ENCODE measurements at places on chromosomes 2 and 18. TPM values are rescaled to one million over a fixed set of nuclear protein-coding genes. Genes with fewer than 3 reads are reported as not detected.

DNA sequence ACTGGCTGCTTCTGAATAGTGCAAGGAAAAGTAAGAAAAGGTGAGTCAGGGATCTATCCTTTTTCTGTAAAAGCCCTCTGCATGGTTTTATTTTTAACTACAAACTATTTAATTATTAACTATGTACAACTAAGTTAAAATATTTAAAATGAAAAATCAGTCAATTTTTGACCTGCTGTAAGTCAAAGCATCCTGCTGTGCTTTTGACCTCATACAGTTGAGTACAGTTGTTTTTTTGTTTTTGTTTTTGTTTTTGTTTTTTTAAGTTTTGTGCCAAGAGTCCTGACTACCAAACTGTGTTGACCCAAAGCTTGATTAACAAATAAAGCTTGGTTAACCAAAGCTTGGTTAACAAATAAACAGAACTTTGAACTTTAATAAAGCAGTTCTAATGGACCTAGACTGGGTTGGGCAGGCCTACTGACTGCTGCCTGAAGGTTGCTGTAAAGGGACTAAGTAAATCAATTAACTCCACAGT is at the start of gene ACMSD:
TSS of gene ACMSD (plus strand) at position 474 of the 478 bp plus-strand sequence. CDS start 67 bp downstream, outside the sequence.
- H3K4me3 ChIP-seq: no peak within 1 kb of the TSS
- H3K27ac ChIP-seq: no peak within 1 kb of the TSS
- no peaks in the 10 kb centered on the region for H3K27me3 ChIP-seq
- no peak for DNase-seq
- H3K36me3 ChIP-seq: no peaks in the 10 kb centered on the region
- no peaks in the 10 kb centered on the region for H3K4me1 ChIP-seq

DNA sequence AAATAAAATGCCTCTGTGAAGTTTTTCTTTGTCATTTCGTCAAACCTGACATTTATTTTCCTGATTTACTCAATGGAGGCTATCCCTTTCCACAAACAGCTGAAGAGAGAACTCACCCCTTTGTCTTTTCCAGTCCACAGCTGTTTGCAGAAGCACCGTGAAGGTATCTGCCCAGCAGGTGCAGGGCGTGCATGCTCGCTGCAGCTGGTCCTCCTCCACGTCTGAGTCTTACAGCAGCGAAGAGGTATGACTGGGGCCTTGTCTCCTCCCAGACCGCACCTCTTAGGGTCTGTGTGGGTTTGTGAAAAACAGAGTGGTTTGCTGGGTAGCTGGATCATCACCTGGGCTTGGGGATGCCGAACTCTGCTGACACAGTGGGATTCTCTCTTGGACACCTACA is 9.7 kb downstream of the SPP2 start:
- H3K27me3 ChIP-seq: no peaks in the 10 kb centered on the region
- no peak overlapping the region for H3K4me3 ChIP-seq
- no peak for DNase-seq
- H3K36me3 ChIP-seq: no peaks in the 10 kb centered on the region

- H3K4me1 ChIP-seq: no peaks in the 10 kb centered on the region
- DNase-seq: peak; percentile 64
- H3K27me3 ChIP-seq: peaks cover 6% of the 10 kb centered on the region
- H3K27ac ChIP-seq: no peak overlapping the region
- H3K4me3 ChIP-seq: no peak overlapping the region
Measured at GRCh38 chr18:46630160-46630559, 26.9 kb downstream of the LOXHD1 start.

- no peak for DNase-seq
- H3K27ac ChIP-seq: no peak overlapping the region
- no peaks in the 10 kb centered on the region for H3K27me3 ChIP-seq
- peaks cover 10% of the 10 kb centered on the region for H3K4me1 ChIP-seq
Measured at GRCh38 chr2:60560734-60561644, 7.5 kb upstream of the BCL11A start.

The TLX2 gene
- not detected for total RNA-seq

GRCh38 chr2:113032737-113033136 is 19.9 kb downstream of the IL36B start:
- no peaks in the 10 kb centered on the region for H3K27me3 ChIP-seq
- H3K27ac ChIP-seq: no peak overlapping the region
- no peaks in the 10 kb centered on the region for H3K4me1 ChIP-seq
- H3K36me3 ChIP-seq: no peaks in the 10 kb centered on the region

GRCh38 chr2:136530146-136530545 is 235.2 kb upstream of the THSD7B start:
- no peaks in the 10 kb centered on the region for H3K36me3 ChIP-seq
- no peaks in the 10 kb centered on the region for H3K4me1 ChIP-seq
- no peak overlapping the region for H3K4me3 ChIP-seq
- no peaks in the 10 kb centered on the region for H3K27me3 ChIP-seq
- H3K27ac ChIP-seq: no peak overlapping the region
- peak; percentile 14 for DNase-seq

The SMYD1 gene
- total RNA-seq: 14.6 TPM

The EMX1 gene
- not detected for total RNA-seq

The POTEJ gene
- not detected for total RNA-seq

DNA sequence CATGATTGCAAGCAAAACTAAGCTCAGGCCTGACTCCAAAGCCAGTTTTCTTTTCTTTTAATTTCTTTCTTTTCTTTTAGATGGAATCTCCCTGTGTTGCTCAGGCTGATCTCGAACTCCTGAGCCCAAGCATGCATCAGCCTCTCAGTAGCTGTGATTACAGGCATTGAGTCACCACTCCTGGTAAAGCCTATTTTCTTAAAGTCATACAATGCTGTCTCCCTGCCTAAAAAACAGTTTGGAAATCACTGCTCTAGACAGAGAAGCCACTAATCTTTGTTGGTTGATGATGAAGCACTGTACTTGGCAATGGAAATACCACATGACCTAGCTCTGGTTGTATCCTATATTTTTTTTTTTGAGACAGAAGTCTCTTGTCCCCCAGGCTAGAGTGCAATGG is 33.1 kb upstream of the ZNF532 start:
- no peak overlapping the region for H3K27ac ChIP-seq
- H3K4me3 ChIP-seq: no peak overlapping the region
- no peaks in the 10 kb centered on the region for H3K4me1 ChIP-seq
- DNase-seq: no peak
- H3K27me3 ChIP-seq: no peaks in the 10 kb centered on the region

- H3K4me3 ChIP-seq: no peak overlapping the region
- no peaks in the 10 kb centered on the region for H3K27me3 ChIP-seq
- H3K27ac ChIP-seq: no peak overlapping the region
Measured at GRCh38 chr2:152067823-152068222, 31.0 kb downstream of the CACNB4 start.

DNA sequence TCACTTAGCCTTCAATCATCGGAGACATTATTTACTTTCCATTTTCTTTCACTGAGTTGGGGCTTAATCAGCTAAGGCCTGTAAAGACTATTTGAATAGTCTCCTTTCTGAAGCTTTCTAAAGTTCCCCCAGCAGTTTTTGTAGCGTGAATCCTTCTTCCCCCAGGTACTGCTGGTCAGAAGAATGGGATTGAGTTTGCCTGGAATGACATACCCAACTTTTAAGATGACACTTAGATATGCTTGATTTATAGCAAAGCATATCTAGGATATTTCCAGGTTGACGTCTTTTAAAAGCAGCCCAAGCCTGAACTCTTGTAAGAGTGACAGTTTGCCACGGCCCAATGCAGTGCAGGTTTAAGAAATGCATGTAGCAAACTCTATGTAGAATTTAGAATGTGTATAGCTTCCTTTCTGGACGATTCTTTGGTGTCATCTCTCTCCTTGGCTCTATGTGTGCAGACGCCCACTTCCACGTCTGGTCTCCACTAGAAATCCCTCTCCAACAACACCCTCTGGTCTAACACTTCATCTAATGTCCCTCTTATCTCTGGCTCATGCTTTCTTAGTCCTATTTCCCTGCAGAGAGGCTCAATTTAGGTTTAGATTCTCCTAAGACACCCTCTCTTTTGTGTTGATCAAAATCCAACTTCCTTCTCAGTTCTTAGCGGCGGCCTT is 175.0 kb upstream of the CYRIA start:
- no peak overlapping the region for H3K27ac ChIP-seq
- H3K4me1 ChIP-seq: no peaks in the 10 kb centered on the region
- no peaks in the 10 kb centered on the region for H3K27me3 ChIP-seq
- DNase-seq: no peak
- no peaks in the 10 kb centered on the region for H3K36me3 ChIP-seq

GRCh38 chr2:211157211-211157610 is 600.8 kb downstream of the CPS1 start:
- no peaks in the 10 kb centered on the region for H3K27me3 ChIP-seq
- no peak overlapping the region for H3K27ac ChIP-seq
- DNase-seq: no peak

DNA sequence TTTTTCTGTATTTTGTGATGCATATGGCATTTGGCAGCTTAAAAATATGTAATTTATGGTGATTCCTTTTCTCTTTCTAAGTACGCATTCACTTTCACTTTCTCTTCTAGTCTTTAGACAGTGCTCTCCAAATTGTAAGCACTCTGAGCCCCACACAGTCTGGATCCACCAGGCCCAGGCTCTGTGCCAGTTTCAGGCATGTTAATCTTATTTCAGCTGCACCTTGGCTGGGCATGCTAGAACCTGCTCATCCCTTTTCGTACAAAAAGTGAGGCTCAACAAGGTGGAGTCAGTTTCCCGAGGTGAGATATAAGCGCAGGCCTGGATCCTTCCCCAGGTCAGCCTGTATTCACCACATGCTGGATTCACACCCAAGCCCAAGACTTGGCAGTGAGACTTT is 203.9 kb downstream of the MTX2 start:
- no peaks in the 10 kb centered on the region for H3K27me3 ChIP-seq
- H3K4me3 ChIP-seq: peak overlapping the region; percentile 41
- DNase-seq: no peak

The LAMA3 gene
- 7.5 TPM for total RNA-seq

The CPLX4 gene
- not detected for total RNA-seq

The TDRD15 gene
- total RNA-seq: not detected

- H3K36me3 ChIP-seq: peaks cover 8% of the 10 kb centered on the region
- no peaks in the 10 kb centered on the region for H3K27me3 ChIP-seq
- no peak overlapping the region for H3K27ac ChIP-seq
- peak; percentile 81 for DNase-seq
- H3K4me1 ChIP-seq: peaks cover 6% of the 10 kb centered on the region
- no peak overlapping the region for H3K4me3 ChIP-seq
Measured at GRCh38 chr2:119290859-119291587, 67.4 kb downstream of the STEAP3 start.

- no peaks in the 10 kb centered on the region for H3K4me1 ChIP-seq
- H3K36me3 ChIP-seq: no peaks in the 10 kb centered on the region
- H3K4me3 ChIP-seq: no peak overlapping the region
- DNase-seq: no peak
- no peaks in the 10 kb centered on the region for H3K27me3 ChIP-seq
- H3K27ac ChIP-seq: no peak overlapping the region
Measured at GRCh38 chr18:6495536-6495935, 80.8 kb upstream of the L3MBTL4 start.

- H3K4me1 ChIP-seq: no peaks in the 10 kb centered on the region
- no peak for DNase-seq
- H3K4me3 ChIP-seq: no peak overlapping the region
- no peaks in the 10 kb centered on the region for H3K36me3 ChIP-seq
- H3K27ac ChIP-seq: no peak overlapping the region
Measured at GRCh38 chr2:170467568-170468422, 247.3 kb upstream of the SP5 start.

The HOXD8 gene
- total RNA-seq: 3.7 TPM

GRCh38 chr2:67169417-67170140 is 227.6 kb upstream of the ETAA1 start:
- no peak for DNase-seq
- no peak overlapping the region for H3K27ac ChIP-seq
- no peak overlapping the region for H3K4me3 ChIP-seq
- no peaks in the 10 kb centered on the region for H3K27me3 ChIP-seq
- H3K4me1 ChIP-seq: no peaks in the 10 kb centered on the region
- H3K36me3 ChIP-seq: no peaks in the 10 kb centered on the region

The POTEC gene
- total RNA-seq: not detected

The SCYGR4 gene
- total RNA-seq: not detected

The SCYGR7 gene
- total RNA-seq: not detected

The FAM168B gene
- total RNA-seq: 193 TPM

DNA sequence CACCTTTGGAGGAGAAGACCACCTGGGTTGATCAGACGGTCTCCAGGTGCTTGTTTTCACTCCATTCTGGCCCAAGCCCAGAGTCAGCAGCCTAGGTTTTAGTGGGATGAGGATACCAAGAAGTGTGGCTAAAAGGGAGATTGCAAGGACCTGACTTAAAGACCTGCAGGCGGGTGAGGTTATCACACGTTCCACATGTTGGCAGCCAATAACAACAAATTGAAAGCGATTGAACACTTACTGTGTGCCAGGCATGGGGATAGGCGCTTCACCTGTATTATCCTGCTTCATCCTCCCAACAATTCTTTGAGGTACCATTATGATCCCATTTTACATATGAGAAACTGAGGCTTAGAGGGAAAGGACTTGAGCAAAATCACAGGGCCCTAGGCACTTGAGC is 5.0 kb downstream of the ARL4C start:
- DNase-seq: no peak
- H3K27me3 ChIP-seq: no peaks in the 10 kb centered on the region
- H3K27ac ChIP-seq: no peak overlapping the region

The DSEL gene
- 9.2 TPM for total RNA-seq

GRCh38 chr2:64637000-64637635 is 16.6 kb downstream of the SERTAD2 start:
- no peak overlapping the region for H3K4me3 ChIP-seq
- no peaks in the 10 kb centered on the region for H3K27me3 ChIP-seq
- H3K4me1 ChIP-seq: peaks cover 42% of the 10 kb centered on the region
- peaks cover 40% of the 10 kb centered on the region for H3K36me3 ChIP-seq
- H3K27ac ChIP-seq: no peak overlapping the region

DNA sequence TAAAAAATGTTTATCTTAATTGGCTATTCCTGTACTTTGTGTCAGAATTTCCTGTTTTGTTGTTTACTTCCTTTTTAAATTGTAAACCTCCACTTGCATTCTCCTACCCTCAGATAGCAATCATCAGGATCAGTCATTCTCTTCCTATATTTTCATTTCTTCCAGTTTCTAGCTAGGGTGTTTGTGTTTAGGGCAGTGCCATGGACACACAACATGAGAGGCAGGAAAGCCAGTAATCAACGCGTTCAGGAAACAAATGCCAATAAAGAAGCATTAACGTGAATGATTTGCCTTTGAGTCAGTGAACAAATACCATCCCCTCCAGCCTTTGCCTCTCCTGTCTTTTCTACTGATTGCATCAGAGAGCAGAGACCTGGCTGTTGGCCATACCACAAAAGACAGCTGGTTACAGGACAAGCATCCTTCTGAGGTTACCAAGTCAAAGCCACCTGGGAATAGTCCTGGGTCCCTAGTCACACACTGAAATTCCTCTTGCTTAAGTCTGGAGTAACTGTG is 56.7 kb upstream of the FHL2 start:
- no peaks in the 10 kb centered on the region for H3K27me3 ChIP-seq
- no peaks in the 10 kb centered on the region for H3K36me3 ChIP-seq
- H3K4me3 ChIP-seq: no peak overlapping the region
- no peak overlapping the region for H3K27ac ChIP-seq

GRCh38 chr2:134189009-134189720 is 64.7 kb upstream of the MGAT5 start:
- no peaks in the 10 kb centered on the region for H3K27me3 ChIP-seq
- H3K36me3 ChIP-seq: no peaks in the 10 kb centered on the region
- no peaks in the 10 kb centered on the region for H3K4me1 ChIP-seq
- no peak for DNase-seq
- H3K4me3 ChIP-seq: no peak overlapping the region

GRCh38 chr2:1540481-1540880 is 127.2 kb downstream of the TPO start:
- no peaks in the 10 kb centered on the region for H3K36me3 ChIP-seq
- H3K4me1 ChIP-seq: no peaks in the 10 kb centered on the region
- no peak overlapping the region for H3K4me3 ChIP-seq
- no peaks in the 10 kb centered on the region for H3K27me3 ChIP-seq

All from esophagus muscularis mucosa (tissue), 4 donors.